ENCODE measurements at places on chromosomes 7 and 10. TPM values are rescaled to one million over a fixed set of nuclear protein-coding genes. Genes with fewer than 3 reads are reported as not detected.

Gene OR13A1
- polyA plus RNA-seq: 0.19 TPM

Gene ZNF239
- 4.8 TPM for polyA plus RNA-seq

Gene AS3MT
- polyA plus RNA-seq: 11.4 TPM

Gene HOXA3
- polyA plus RNA-seq: 0.56 TPM

Gene CHAT
- not detected for polyA plus RNA-seq

Gene GLCCI1
- polyA plus RNA-seq: 2.4 TPM

Gene PRRT4
- 0.61 TPM for polyA plus RNA-seq

Gene PNPLA8
- polyA plus RNA-seq: 11.1 TPM

Gene PDE6C
- not detected for polyA plus RNA-seq

Gene SLC18A3
- 0.47 TPM for polyA plus RNA-seq

Gene GARIN1A
- polyA plus RNA-seq: 5.7 TPM

Gene RASA4
- polyA plus RNA-seq: 128 TPM

Gene PRR15
- polyA plus RNA-seq: 1.5 TPM

Gene OPN4
- not detected for polyA plus RNA-seq

Gene TAS2R5
- 0.87 TPM for polyA plus RNA-seq

Gene CRHR2
- polyA plus RNA-seq: 0.66 TPM

Gene ATP6V0E2
- 66.3 TPM for polyA plus RNA-seq

Gene AQP1
- 301 TPM for polyA plus RNA-seq

Gene CCDC3
- 2.3 TPM for polyA plus RNA-seq

Gene EVX1
- 0.05 TPM for polyA plus RNA-seq

Gene SLIT1
- polyA plus RNA-seq: 0.57 TPM

Gene HACD1
- 6.0 TPM for polyA plus RNA-seq

Gene HOXA4
- 1.9 TPM for polyA plus RNA-seq

Gene AOAH
- 2.6 TPM for polyA plus RNA-seq

Gene MRC1
- polyA plus RNA-seq: 3.8 TPM

Gene HTR7
- 0.05 TPM for polyA plus RNA-seq

Gene SUN1
- 93.2 TPM for polyA plus RNA-seq

Gene GRB10
- polyA plus RNA-seq: 69.9 TPM

Gene NOM1
- 11.1 TPM for polyA plus RNA-seq

Gene BAG3
- 16.8 TPM for polyA plus RNA-seq

Gene CALCR
- not detected for polyA plus RNA-seq

Gene IFIT1B
- not detected for polyA plus RNA-seq

Gene ITGB8
- 3.9 TPM for polyA plus RNA-seq

Gene UCMA
- polyA plus RNA-seq: not detected

Gene HOXA2
- 0.27 TPM for polyA plus RNA-seq

Gene CYP3A7
- polyA plus RNA-seq: 0.11 TPM

Gene CHRM2
- polyA plus RNA-seq: 0.12 TPM

Gene CRYGN
- polyA plus RNA-seq: 0.07 TPM

Gene GIMAP5
- 7.6 TPM for polyA plus RNA-seq

Gene SLC29A3
- 2.4 TPM for polyA plus RNA-seq

Gene ZSCAN25
- polyA plus RNA-seq: 5.8 TPM

Gene NPSR1
- not detected for polyA plus RNA-seq

Gene NOC3L
- 3.8 TPM for polyA plus RNA-seq

Gene TMEM106B
- 4.4 TPM for polyA plus RNA-seq

Gene SPDYE8
- polyA plus RNA-seq: not detected
